ENCODE measurements at places on chromosomes 4 and X.

DNA sequence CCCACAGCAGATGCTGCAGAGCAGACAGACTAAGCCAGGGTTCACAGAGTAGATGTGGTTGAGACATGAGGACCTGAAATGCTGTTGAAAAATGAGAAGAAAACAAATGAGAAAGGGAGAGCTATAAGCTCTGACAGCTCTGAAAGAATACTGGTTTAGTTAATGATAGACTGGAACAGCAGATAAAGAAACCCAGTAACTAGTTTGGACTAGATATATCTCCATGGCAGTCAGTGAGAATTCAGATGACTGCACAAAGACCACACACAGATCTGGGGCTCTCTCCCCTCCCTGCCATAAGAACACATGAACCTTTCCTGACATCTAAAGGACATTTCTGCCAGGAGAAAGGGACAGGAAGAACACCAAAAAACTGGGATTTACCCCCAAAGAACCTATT, 8.2 kb downstream of the NAA11 start:
- DNase-seq, result no peak

DNA sequence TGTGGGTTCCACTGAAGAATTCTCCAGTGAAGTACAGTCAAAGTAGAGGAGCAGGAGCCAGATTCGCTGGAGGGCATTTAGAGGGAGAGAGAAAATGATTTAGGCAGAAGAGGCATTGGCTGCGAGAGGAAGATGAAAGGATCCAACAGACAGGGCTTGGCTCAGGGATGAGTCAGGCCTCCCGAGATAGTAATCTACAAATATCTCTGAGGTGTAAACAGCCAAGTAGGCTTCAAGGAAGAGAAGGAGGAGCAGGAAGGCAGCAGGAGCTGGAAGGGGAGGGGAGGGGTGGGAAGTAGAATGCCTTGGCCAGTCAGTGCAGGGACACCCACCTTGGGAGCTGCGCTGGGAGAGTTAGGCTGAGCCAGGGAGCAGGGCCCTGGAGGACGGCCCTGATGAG, 55.5 kb downstream of the PJA1 start:
- no peak for DNase-seq

DNA sequence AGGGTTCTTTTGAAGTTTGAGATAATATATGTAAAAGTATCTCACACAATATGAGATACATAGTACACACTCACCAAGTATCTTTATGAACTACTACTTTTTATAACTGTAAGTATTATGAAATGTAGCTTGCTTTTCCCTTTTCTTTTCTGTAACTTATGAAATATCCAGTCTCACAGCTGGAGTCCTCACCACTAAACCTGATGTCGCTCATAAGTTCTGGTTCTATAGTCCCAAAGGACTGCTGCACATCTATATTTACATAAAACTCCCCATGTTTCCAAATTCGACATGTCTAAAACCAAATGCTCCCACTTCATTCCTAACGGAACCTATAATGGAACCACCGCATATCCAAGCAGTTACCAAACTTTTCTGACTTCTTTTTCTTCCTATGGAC, 186.5 kb upstream of the SLC7A11 start:
- no peak for DNase-seq

DNA sequence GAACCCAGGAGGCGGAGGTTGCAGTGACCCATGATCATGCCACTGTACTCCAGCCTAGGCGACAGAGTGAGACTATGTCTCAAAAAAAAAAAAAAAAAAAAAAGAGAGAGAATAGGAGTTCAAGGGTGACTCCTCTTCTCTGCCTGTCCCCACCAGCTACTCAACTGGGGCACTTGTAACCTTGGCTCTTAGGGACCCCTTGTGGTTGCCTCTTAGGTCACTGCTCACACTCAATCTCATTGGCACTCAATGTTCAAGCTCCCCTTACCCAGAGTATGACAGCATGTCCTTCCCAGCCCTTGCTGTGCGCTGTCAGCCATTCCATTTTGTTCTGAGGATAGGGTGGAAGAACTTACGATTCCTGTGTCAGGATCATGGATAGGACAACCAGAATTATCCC, 82.4 kb upstream of the BEND4 start:
- DNase-seq, result no peak

DNA sequence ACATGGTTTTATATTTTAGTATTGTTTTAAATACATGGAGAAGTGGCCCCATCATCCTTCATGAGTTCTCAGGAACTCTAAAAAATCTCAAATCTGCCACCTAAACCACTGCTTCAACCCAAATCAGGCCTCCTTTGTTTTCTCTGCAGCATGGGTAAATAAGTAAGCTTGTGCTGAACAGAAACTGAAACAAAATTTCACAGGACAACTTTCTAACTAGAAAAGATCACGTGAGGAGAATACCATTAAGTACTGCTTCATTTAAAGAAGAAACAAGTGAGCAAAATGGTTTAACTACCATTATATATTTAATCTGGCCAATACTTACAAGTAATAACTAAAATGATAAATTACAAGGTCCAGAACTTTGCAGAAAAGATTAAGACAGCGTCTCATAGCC, 2.5 kb downstream of the ARAP2 start:
- no peak for DNase-seq

GRCh38 chrX:2376166-2376565, 124.6 kb downstream of the DHRSX start:
- DNase-seq, result no peak

DNA sequence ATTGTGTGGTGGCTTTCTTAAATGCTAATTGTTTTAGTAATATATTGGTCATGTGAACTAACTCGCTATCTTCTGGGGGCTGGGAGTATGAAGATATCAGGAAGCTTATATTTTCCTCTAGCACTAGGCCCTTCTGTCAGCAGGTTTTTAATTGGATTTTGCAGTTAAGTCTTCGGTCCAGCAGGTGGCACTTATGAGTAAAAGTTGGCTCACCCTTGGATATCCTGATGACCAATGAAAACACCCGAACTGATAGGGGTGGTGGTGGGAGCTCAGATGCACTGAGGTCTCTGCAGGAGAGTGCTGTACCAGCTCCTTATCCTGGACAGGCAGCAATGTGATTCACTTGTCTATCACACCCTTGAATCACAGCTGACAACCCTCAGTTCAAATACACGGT, 1365.8 kb upstream of the DIAPH2 start:
- DNase-seq, result no peak

GRCh38 chr4:127631420-127631819, 1.3 kb upstream of the INTU start:
- no peak for DNase-seq

GRCh38 chr4:89657931-89658700, 178.8 kb downstream of the SNCA start:
- no peak for DNase-seq

DNA sequence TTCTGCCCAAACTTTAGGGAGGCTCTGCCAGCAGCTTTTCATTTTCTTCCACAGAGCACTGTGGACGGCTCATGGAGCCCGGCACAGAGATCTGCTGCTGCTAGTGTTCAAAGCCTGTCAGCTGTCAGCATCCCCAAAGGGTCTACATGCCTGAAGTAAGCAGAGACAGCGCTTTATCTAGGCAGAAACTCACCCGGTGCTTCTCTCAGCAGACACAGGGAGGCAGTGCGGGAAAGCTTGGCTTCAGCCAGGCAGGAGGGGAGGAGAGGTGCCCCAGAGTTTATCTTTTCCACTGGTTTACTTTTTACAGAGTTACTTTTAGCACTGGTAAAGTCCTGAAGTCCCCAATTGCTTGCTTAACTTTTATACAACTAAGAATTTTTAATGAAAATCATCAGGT, 339.3 kb downstream of the NKX6-1 start:
- DNase-seq, result no peak

DNA sequence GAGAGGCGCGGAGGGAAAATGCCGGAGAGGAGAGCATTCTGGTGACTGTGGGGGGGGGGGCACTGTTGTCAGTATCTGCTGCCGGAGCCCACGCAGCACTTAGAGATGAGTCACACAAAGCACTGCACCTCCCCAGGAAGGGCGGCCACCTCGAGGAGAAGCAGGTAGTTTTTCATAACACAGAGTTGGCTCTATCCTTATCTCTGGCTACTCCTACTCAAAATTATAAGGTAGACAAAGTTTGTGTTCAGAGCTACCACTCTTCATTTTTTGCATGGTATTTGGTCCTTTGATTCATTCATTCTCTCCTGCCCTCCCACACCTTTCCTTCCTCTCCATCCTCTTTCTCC, 76.2 kb upstream of the SCOC start:
- DNase-seq, result no peak

DNA sequence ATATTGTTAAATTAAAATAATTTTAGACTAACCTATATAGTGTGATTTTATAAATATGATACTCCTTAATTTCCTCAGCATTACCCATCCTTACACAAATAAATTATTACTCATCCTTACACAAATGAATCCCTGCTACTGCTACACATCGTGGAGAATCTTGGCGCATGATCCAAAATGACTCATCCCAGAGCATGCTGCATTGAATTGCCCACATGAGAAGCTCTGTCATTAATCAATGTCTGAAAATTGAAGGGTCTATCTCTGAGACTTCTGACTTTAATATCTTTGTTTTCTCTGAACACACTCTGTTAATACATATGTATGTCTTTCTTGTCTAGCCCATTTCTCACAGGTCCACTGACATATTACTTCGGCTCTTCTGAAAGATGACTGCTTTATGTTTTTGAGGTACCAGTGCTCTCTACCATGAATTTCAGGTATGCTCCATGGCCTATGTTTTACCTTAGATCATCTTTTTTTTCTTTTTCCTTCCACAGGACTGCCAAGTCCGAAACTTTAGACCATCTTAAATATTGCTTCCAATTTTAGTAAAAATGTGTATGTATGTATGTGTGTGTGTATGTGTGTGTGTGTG, 15.7 kb upstream of the DUSP21 start:
- no peak for DNase-seq

DNA sequence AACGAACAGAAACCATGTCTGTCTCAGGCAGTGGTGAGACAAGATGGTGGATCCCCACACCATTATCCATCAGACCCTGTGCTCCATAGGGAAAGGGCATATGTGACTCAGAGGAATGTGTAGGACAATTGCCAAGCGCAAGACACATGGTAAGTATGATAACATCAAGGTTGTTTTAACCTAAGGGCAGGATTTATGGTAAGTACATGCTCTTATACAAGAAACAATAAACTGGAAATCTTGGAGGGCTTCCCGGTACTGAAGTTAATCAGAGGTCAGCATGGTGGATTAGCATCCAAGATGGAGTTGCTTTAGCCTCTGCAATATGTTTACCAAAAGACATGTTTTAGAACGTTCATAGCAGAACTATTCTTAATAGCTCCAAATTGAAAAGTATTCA, 355.0 kb downstream of the PPP1R2C start:
- DNase-seq, result no peak

DNA sequence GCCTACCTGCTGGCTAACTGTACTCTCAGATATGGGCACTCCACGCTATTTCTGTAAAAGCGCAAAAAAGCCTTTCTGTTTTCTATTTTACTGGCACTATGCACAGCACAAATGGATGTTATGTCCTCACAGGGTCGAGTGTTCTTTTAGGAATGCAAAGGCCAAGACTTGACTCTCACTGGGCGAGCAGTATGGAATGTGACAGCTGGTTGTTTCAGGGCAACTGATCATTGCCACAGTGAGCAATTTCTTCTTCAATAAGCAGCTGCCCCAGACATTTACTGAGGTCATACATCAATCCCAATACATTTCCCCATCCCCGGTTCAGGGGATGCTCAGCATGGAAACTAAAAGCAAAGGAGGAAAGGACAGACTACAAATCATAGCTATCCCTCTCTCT, 58.2 kb downstream of the PDE5A start:
- DNase-seq, result no peak

- no peak for DNase-seq
Observed at GRCh38 chr4:126396121-126396520, 1081.4 kb downstream of the FAT4 start.

DNA sequence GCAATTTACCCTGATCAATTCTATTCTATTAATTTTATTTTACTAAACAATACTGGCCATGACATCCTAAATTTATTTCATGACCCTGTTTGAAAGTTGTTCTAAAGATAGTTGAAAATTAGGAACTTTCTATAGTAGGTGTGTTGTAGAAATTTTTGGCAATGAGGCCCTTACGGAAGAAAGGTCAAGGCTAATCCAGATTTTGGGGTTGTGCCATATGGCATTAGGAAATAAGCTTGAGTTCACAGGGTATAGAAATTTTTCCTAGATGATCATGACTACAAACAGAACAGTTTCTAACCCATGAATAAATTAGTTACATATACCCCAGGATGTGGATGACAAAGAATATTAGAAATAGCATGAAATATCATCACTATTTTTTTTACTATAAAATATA, 7.8 kb upstream of the ALB start:
- DNase-seq, result no peak

DNA sequence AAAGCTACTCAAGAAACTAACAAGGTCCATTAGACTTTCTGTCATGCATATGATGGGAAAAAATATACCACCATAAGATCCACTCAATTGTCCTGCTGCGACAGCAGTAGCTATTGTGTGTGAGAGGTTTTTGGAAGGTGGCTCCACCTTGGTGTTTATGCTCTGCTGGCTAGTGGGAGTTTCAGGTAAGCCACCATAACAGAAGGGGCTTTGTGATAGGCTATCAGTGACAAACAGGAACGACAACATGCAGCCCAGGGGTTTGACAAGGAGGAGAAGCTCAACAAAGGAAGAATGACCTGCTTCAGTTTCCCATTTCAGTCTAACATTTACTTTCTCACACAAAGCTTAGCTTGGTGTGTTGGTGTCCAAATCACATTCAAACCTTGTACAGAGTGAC, 182.6 kb downstream of the ATOH1 start:
- no peak for DNase-seq

GRCh38 chrX:38882894-38883626, 81.8 kb downstream of the MID1IP1 start:
- DNase-seq, result no peak

GRCh38 chr4:99436976-99437722, 2.0 kb upstream of the ADH7 start:
- no peak for DNase-seq

GRCh38 chr4:27685091-27685490, 824.5 kb downstream of the STIM2 start:
- no peak for DNase-seq

GRCh38 chr4:114997576-114998247, 115.7 kb downstream of the NDST4 start:
- DNase-seq, result no peak

DNA sequence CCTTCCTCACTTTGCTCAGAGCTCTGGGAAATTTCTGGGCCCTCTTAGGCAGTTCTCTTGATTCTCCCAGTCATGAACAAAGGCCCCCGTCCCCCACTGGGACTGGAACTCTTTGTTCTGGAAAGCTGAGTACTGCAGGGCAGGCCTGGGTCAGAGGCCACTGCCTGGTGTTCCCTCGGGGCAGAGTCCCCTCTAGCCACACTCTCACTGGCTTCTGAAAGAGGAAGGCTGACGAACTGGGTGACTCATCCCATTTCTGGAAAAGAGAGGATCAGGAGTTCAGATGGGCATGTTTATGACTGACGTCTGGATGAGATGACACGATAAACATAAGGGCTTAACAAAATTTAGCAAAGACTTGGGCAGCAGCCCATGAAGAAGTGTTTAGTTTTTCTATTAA, 47.7 kb downstream of the DDX3X start:
- no peak for DNase-seq

- no peak for DNase-seq
Observed at GRCh38 chr4:138761638-138762220, 253.9 kb upstream of the NOCT start.

All from stimulated activated CD8-positive, alpha-beta memory T cell treated with anti-CD3 and anti-CD28 coated beads, Interleukin-15, amount 100 ng/mL, for 24 hours (primary cell).